ENCODE measurements at places on chromosomes 11 and 22.

DNA sequence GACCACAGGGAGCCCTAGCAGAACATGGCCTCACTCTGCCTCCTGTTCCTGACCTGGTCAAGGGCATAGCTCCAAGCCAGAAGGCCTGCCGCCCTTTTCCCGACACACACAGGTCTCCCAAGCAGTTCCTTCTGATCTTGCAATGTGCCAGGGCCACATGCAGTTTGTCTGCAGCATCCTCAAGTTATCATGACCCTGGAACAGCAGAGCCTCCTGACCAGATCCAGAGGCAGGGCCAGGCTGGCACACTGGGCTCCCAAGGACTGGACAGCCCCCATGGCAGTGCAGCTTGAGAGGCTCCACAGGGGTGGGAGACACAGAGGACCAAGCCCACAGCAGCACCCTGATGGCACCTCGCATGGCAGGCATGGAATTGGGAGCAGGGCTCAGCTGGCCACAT lies 31.2 kb downstream of the GNAZ start:
- no peak for DNase-seq

- no peak for DNase-seq
Observed at GRCh38 chr11:11338304-11338703, 14.7 kb downstream of the CSNK2A3 start.

DNA sequence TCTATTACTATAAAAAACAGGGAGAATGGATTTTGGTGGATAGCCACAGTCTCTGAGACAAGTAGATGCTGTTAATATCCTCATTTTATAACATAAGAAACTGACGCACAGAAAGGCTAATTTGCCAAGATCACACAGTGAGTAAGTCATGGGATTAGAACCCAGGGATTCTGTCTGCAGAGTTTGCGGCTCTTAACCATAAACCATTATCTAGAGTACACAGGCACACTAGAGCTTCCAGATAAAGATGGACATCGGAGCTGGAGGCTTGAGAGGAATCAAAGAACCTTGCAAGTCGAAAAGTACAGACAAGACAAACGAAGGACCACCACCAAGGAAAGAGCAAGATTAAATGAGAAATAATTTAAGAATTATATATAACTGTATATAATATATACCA lies 11.3 kb downstream of the LGALS12 start:
- no peak for DNase-seq

DNA sequence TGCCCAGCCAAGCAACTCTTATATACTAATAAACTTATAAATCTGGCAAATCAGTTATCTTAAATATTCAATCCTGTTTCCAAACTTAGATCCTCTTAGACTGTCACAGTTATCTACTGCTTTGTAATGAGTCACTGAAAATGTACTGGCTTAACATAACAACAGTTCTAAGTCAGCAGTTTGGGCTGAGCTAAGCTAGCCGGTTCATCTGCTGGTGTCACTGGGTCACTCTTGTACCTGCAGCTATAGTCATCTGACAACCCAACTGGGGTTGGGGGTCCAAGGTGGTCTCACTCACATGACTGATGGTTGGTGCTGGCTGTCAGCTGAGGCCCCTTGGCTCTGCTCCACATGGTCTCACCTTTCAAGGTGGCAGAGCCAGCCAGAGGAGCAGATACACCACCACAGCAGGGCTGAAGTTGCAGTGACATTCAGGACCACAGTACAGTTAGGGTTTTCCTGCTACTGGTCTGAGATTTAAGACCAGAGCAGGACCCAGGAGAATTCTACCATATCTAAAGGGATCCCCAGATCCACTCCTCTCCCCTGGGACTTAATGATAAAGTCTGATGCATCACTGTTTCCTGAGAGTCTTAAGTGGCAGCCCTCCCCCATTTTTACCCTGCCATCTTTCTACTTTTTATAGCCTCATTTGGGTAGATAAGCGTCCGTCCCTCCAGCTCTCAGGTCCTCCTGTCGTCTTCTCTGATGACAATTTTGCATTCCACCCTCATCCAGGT lies 7.9 kb upstream of the MACROD1 start:
- DNase-seq = no peak

DNA sequence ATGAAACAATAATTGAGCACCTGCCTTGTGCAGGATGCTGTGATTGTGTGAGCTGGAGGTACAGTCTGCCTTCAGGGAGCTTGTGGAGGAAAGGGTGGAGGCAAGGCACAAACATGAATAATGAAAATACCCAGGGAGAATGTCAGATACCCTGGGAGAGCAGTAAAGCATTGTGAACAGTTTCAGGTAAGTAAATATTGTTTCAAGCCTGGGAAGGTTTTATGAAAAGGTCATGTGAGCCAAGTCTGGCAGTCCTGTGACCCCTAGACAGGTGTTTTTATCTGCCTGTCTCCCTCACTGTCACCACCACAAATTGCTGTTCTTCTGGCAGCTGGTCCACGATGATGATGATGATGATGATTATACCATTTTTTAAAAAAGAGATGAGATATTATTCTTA lies 32.0 kb downstream of the SPECC1L start:
- DNase-seq = no peak
